Left ventricle myocardium inferior (tissue), 1 donor: ENCODE measurements at places on chromosomes 12 and 14. TPM values are rescaled to one million over a fixed set of nuclear protein-coding genes. Genes with fewer than 3 reads are reported as not detected.

The CELA1 gene
- not detected for total RNA-seq

- no peak for DNase-seq
Observed at GRCh38 chr12:93639406-93639805, 37.8 kb upstream of the CRADD start.

- no peak for DNase-seq
Observed at GRCh38 chr14:91283666-91284065, 39.2 kb upstream of the GPR68 start.

- DNase-seq: no peak
Observed at GRCh38 chr12:69189378-69189978, 49.9 kb upstream of the CPSF6 start.

GRCh38 chr12:18864900-18865561 lies 127.1 kb downstream of the CAPZA3 start:
- DNase-seq: no peak

The TGM1 gene
- total RNA-seq: 0.96 TPM

GRCh38 chr12:10372559-10372958 lies 17.3 kb downstream of the KLRK1 start:
- DNase-seq: no peak

GRCh38 chr14:96221109-96221650 lies 16.5 kb downstream of the BDKRB2 start:
- DNase-seq: no peak

DNA sequence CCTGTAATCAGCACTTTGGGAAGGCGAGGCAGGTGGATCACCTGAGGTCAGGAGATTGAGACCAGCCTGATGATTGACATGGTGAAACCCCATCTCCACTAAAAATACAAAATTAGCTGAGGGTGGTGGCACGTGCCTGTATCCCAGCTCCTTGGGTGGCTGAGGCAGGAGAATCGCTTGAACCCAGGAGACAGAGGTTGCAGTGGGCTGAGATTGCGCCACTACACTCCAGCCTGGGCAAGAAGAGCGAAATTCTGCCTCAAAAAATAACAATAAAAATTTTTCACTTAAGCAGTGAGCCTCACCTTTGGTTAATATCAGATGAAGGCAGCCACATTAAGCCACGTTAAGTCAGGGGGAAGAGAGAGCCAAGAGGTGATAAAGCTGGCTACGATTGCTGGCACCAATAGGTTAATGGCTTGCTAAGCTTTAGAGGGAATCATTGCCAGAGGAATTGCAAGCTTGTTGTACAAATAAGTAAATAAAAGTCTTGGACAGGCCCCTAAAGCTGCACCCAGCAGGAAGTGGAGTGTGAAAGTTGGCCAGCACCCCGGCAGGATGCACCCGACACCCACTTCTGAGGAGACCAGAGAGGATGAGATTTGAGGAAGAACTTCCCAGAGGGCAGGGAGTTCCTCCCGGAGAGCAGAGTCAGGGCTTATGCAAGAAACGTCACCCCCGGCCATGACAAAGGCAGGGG lies 41.3 kb upstream of the TESC start:
- no peak for DNase-seq

The KLRC2 gene
- not detected for total RNA-seq

The IAPP gene
- total RNA-seq: not detected

GRCh38 chr12:120758798-120759590 lies 33.4 kb downstream of the ACADS start:
- DNase-seq: no peak

DNA sequence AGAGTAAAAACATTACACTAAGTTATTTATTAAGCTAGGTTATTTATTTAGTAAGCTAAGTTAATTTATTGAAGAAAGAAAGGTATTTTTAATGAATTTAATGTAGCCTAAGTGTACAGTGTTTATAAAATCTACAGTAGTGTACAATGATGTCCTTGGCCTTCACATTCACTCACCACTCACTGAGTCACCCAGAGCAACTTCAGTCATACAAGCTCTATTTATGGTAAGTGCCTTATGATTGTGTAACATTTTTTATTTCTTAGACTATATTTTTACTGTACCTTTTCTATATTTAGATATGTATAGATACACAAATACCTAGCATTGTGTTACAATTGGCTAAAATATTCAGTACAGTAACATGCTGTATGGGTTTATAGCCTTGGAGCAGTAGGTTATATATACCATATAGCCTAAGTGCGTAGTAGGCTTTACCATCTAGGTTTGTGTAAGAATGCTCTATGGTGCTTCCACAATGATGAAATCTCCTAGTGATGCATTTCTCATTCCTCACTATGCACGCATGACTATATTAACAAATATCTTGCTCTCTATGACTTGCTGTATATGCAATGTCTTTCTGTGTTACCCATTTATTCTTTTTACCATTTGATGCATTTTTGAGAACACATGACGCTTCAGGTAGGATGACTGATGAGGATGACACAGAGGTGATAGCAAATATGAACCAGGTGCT lies 309.6 kb upstream of the ATXN7L3B start:
- no peak for DNase-seq

- no peak for DNase-seq
Observed at GRCh38 chr12:51630986-51631385, 40.0 kb downstream of the SCN8A start.
